ENCODE measurements at places on chromosomes 1 and 21. TPM values are rescaled to one million over a fixed set of nuclear protein-coding genes. Genes with fewer than 3 reads are reported as not detected.

DNA sequence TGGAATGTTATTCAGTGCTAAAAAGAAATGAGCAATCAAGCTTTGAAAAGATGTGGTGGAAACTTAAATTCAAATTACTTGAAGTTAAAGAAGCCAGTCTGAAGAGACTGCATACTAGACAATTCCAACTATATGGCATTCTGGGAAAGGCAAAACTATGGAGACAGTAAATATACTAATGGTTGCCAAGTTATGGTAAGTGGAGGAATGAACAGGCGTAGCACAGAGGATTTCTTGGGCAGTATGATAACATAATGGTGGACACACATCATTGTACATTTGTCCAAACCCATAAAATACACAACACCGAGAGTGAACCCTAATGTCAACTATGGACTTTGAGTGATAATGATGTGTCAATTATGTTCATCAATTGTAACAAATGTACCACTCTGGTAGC lies 21.1 kb upstream of the SELP start:
- no peak for DNase-seq

The SEC16B gene
- 0.22 TPM for total RNA-seq

- DNase-seq = no peak
Observed at GRCh38 chr1:70979881-70980280, 67.7 kb downstream of the PTGER3 start.

- no peak for DNase-seq
Observed at GRCh38 chr1:173082913-173083312, 32.2 kb upstream of the TNFSF18 start.

The TSPAN1 gene
- 0.22 TPM for total RNA-seq

DNA sequence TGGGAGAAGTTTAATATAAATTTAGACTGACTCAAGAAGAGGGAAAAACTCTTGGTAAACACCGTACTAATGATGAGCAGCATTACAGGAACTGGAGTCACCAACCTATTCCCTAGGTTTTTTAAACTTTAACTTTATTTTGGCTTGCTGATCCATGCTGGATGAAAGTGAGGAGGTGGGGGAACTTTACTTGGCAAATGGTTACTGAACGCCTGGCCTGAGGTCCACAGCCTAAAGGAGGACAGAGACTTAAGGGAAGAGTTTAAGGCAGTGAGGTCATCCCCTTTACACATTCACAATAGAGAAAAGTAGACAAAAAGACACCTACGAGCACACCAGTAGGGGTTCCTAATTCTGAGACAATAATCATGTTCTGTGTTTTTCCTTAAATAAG lies 25.6 kb upstream of the A3GALT2 start:
- no peak for DNase-seq
